ENCODE measurements at places on chromosomes 4 and X. TPM values are rescaled to one million over a fixed set of nuclear protein-coding genes. Genes with fewer than 3 reads are reported as not detected.

- no peak for DNase-seq
Observed at GRCh38 chrX:155068165-155068564, 2.8 kb downstream of the CMC4 start.

DNA sequence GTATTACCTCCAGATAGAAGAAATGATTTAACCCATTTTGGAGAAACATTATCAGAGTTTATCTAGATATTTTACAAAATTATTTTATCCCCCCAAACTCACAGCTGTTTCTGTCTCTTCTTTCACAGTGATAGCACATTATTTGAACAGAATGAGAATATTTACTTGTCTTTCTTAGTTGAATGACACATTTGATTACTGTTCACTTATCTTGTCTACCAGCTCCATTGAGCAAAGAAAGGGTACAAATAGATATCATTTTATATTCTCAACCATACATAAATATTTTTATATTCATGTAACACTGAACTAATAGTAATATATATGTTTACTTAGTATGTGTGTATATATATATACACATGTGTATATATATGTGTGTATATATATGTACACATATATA is 364.2 kb downstream of the GALNTL6 start:
- DNase-seq, result no peak

GRCh38 chr4:20266215-20267082 is 14.7 kb downstream of the SLIT2 start:
- no peak for DNase-seq

DNA sequence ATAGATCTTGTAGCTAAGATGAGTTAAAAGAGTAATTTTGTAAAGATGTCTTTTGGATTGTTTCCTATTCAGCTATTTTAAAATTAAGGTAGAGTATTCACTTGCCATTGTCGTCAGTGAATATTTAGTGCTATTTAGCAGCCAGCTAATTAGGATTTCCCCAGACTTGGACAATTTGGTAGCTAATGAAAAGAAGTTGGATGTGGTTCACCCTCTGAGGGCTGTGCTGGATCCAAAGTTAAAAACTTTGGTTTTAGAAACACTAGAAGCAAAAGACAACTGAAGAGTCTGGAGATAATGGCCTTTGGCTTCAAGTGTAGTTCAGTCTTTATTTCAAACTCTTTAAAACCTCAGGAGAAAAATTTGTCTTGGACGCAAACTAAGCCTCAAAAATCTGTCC is 41.3 kb downstream of the ATG4A start:
- DNase-seq, result no peak

Gene NLGN3
- total RNA-seq, result 0.13 TPM

Gene SATL1
- not detected for total RNA-seq

DNA sequence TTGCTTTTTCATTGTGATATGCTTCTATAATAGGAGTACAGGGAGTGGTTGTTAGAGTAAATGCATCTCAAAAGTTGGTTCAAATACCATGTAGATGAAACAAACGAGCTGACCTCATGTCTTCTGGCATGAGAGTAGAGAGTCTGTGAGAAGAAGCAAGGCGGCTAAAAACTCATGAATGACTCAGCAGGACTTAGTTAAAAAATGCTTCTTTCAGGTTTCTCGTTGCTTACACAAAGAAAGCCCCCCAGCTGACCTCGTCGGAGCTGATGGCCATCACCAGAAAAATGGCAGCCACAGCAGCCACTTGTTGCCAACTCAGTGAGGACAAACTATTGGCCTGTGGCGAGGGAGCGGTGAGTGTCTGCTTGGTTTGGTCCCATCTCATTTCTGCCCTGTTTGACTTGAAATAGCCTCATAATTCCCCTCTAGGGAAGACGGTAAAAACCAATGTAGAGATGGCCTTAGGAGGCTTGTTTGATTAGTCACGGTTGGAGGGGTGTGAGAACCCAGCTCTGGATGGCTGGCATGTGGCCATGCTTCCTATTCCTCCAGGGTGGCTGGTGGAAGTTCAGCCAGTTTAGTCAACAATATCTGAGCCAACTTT is 14.5 kb downstream of the AFP start:
- no peak for DNase-seq

Gene RHOXF2
- not detected for total RNA-seq

DNA sequence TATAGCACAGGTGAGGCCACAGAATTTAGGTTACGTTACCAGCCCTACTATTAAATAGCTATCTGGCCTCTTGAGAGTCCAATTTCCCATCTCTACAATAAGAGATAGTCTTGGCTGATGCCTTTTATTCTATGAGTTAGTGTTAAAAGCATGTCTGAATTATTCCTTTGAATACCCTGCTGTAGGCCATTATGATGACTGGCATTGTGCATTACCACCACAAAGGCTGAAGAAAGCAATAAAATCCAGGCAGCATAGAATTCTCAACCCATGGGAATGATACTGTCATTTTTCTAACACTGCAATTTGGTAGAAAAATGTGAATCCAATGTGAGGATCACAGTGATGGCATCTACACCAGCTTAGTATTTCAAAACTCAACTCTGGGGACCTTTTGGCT is 51.4 kb downstream of the OTC start:
- DNase-seq, result no peak

DNA sequence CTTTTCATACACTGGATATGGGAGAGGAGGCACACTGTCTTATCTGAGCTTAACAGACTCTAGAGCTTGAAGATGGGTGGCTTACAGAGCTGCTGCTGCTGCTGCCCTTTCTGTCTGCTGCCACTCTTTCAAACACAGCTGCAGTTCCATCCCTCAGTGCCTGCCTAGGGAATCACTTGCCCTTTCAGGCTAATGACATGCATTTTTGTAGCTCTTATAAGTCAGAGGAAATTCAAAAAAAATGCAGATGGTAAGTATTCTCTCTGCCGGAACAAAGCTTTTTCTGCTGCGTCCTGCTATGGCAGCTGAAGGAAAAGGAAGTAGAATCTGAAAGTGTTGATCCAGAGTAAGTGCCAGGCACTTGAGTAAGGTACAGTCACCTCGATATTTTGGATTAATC is 460.4 kb upstream of the DIAPH2 start:
- DNase-seq, result no peak

DNA sequence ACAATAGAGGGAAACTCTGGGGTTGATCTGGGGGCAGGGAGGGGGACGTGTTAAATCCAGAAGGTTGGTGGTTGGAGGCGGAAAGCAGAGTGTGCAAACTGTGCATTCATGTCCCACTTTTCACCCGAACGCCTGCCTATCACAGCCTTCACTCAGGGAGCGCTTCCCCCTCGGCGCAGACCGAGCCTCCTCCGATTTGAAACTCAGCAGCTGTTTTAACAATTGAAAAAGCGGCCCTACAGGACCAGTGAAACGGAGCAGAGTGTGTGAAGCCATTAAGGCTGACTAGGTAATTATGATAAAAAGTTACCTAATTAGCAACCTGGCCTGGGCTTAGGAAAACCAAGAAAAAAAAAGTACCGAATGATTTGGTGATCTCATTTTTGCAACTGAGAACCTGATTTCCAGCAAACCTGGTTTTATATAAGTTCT is 685 bp upstream of the NDNF start:
- no peak for DNase-seq

Gene AGTR2
- total RNA-seq, result not detected

DNA sequence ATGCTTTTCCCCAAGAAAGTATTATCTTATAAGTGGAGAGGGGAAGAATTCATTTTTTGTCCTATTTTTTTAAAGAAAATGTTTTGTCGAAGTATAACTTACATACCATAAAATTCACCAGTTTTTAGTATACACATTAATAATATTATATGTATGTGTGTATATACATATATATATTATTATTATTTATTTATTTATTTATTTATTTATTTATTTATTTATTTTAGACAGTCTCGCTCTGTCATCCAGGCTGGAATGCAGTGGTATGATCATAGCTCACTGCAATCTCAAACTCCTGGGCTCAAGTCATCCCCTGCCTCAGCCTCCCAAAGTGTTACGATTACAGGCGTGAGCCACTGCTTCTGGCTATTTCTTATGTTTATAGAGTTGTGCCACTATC is 334.1 kb downstream of the ZNF674 start:
- no peak for DNase-seq

Gene ANK2
- total RNA-seq, result 72.4 TPM

DNA sequence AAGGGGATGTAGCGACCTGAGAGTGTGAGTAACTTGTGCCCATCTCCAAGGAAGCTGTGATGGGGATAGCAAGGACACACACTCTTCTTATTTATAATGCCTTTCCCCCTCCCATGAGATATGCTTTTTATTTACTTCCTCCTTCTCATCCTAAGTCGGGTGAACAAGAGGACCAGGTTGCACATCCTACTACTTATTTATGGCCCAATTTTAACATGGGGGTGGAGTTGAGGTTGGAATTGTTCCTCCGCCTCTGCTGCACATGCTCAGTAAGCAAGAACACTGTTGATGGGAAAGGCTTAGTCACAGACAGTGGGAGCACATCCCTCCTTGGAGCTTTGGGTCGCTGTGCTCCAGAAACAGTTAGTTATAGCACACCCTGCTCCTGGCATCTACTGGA is 15.2 kb upstream of the TLR8 start:
- DNase-seq, result no peak

Gene H2BW2
- total RNA-seq, result not detected

DNA sequence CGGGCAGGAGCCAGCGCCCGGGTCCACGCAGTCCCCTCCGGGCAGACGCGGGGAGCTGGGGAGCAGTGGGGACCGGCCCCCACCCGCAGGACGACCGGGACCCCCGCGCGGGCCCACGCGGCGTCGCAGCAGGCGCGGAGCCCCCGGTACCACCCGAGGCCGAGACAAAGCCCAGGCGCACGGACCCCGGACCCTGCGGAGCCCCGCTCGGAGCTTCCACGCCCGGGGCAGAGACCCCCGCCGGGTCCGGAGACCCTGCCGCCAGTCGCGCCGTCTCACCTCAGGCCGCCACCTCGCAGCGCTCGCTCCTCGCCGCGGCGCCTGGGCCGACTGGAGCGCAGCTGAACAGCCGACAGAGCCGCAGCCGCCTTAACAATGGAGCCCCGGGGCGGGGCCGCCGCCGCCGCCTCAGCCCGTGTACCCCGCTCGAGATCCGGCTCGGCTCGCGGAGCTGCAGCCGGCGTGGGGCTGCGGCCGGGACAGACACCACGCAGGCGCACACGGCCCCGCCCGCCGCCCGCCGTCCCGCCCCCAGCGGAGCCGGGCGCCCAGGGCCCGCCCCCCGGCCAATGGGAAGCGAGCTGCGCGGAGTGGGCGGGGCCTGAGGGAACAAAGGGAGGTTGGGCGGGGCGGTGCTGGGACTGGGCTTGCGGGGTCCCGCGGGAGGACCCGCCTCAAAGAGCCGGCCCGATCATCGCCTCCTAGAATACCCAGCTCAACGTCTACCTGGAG is at the start of gene AFAP1:
Gene AFAP1, minus strand, starts transcription at position 485 of the 732 bp plus-strand sequence. CDS start 67,783 bp downstream, outside the sequence.
- DNase-seq, result peak; percentile 91

Gene SMIM10L2A
- total RNA-seq, result 1.6 TPM

DNA sequence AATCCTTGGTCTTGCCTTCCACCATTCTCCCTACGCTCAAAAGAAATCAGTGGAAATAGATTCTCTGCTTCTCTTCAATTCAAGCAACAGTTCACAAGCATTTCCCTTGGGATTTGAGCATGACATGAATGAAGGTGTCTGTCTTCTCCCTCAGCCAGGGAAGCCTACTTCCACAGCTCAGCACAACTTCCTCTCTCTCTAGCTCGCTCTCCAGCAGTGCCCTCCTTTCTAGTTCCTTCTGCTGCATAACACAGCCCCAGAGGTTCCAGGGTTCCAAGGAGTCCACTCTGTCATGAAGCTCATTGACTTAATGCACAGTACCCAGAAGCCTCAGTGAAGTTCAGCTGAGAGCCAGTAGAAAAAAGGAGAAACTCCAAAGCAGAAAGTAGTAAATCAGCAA is 81.3 kb downstream of the PLS3 start:
- no peak for DNase-seq

DNA sequence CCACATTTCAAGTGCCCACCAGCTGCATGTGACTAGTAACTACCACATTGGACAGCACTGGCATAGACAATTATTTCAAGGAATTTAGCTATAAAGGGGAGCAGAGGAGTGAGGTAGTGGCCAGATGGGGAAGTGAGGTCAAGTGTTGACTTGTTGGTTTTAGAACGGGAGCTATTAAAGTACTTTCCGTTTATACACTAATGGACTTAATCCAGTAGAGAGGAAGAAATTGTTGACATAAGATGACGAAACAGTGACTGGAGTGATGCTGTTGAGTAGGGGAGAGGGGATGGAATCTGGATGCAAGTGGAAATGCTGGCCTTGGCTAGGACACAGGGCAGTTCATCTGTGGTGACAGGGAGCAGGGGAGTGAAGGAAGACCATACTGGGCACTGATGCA is 154.4 kb downstream of the AMMECR1 start:
- no peak for DNase-seq

Gene RASSF6
- not detected for total RNA-seq

GRCh38 chr4:165222651-165222994 is 15.3 kb downstream of the KLHL2 start:
- peak; percentile 88 for DNase-seq

Gene LONRF3
- total RNA-seq, result 38.4 TPM

DNA sequence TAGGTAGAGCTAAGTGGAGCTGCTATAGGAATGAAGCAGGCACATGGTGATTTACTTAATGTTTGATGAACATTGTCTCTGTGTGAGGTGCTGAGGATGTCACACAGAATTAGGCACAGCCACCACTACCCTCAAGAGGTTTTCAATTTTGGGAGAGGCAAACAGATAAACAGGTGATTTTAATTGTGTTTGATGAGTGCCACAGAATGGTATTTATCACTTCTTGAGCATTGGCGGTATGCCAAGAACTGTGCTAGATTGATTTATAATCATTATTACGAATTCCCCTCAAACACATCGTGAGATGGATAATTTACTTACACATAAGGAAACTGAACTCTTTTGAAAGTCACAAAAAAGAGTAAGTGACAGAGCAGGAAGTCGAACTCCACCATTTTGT is 74.8 kb downstream of the FREM3 start:
- DNase-seq, result peak; percentile 4

- no peak for DNase-seq
Observed at GRCh38 chr4:152723236-152723635, 43.4 kb upstream of the TMEM154 start.

DNA sequence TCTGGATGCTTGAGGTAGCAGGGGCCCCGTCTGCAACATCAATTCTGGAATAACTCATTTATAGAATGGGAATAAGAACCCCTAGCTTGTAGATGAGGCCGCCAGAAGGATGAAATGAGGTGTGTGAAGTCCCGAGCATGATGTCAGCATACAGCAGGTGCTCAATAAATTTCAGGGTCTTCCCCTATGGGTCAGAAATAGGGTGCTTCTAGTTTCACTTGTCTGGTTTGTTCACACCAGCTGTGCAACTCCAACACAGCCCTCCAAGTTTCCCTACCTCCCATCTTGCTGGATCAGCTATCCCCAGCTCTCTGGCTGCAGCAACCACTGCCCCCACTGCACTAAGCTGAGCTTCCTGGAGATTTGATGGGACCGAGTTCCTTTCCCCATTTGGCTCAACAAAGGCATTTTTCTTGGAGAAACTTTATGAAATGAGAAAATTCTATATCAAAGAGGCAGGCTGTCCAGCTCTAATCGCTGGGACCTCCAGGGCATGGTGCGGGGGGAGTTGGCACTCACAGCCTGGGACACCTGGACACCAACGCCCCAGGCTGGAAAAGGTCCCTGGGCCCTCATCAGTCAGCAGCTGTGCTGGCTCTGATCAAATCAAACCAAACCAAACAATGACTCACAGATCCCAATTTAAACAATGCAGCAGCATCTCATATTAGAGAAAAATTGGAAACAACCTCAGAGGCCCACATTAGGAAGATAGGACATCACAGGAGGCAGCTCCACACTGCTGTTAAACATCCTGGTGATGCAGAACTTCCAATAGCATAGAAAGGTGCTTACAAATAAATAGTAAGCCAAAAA is 13.3 kb downstream of the SLC2A9 start:
- DNase-seq, result peak; percentile 55

Gene OPRPN
- total RNA-seq, result not detected

Gene CLDN2
- not detected for total RNA-seq
